ENCODE measurements at places on chromosomes 11 and 22. TPM values are rescaled to one million over a fixed set of nuclear protein-coding genes. Genes with fewer than 3 reads are reported as not detected.

TESMIN gene
- total RNA-seq: 5.2 TPM

DBX1 gene
- not detected for total RNA-seq

CYB5R3 gene
- 101 TPM for total RNA-seq

MUC6 gene
- not detected for total RNA-seq

LRRC74B gene
- 0.20 TPM for total RNA-seq
